Pulmonary artery endothelial cell (primary cell): ENCODE measurements at places on chromosomes 1 and 21. TPM values are rescaled to one million over a fixed set of nuclear protein-coding genes. Genes with fewer than 3 reads are reported as not detected.

GRCh38 chr1:56064705-56065104, 514.7 kb downstream of the PLPP3 start:
- DNase-seq, result no peak

- DNase-seq, result no peak
These were observed 10.6 kb upstream of the MYSM1 start for GRCh38 chr1:58710190-58711085.

GRCh38 chr1:53075206-53075605, 13.2 kb downstream of the PODN start:
- no peak for DNase-seq

DNA sequence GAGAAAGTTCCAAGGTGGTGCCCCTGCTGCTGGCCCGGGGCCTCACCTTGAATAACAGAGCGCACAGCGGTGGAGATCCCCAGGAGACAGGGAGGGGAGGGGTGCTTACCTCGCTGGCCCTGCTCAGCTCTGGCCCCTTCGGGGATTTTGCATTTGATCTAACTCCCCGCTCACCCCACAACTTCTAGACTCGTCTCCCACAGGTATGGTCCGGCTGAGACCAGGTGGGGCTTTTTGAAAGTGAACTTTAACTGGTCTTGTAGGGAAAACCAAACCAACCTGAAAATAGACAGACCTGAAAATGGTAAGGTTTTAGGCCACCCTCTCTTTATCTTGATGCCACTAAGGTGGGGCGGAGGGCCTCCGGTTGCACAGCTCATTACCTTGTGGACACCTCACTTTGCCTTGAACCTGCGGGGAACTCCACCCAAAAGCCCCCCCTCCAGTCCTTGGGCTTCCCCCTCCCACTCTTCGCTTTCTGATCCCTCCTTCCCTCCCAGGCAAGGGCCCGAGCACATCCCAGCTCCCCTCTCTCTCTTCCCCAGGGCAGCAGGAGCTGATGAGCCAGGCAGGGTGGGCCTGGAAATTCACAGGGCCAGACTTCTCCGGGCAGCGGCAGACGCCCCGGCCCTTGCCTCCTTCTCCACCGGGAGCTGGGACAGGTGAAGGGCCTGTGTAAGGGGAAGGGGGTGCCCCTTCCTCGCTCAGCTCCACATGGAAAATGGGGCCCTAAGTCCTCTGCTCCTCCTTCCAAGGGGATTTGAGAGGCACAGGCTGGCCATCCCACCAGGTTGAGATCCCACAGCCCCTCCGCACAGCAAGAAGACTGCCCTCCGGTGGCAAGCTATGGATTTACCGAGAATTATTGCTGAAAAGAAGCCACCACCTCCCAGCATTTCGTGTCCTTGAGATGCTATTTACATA, 16.1 kb downstream of the TNFRSF8 start:
- DNase-seq, result no peak

DNA sequence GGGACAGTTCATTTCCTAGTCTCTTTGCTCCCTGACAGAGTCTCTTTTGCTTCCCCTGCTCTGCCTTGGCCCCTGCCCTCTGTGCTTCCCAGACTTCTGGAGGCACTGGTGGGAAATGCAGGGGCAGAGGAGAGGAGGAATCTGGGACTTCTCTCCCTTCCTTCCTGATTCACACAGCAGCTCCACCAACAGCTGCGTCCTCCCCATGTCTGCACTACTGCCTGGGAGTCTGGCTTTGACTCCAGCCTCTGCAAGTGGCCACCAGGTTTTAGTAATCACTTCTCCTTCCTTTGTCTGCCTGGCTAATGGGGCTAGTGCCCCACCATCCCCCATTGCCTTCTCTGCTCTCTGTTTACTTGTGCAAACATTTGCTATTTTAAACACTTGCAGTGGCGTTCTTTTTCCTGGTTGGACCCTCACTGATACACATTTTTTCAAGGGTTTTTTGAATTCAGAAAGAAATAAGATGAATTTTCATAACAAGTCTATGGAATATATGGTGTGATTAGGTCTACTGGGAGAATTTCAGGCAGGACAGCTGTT, 21.9 kb downstream of the FASLG start:
- no peak for DNase-seq

DNA sequence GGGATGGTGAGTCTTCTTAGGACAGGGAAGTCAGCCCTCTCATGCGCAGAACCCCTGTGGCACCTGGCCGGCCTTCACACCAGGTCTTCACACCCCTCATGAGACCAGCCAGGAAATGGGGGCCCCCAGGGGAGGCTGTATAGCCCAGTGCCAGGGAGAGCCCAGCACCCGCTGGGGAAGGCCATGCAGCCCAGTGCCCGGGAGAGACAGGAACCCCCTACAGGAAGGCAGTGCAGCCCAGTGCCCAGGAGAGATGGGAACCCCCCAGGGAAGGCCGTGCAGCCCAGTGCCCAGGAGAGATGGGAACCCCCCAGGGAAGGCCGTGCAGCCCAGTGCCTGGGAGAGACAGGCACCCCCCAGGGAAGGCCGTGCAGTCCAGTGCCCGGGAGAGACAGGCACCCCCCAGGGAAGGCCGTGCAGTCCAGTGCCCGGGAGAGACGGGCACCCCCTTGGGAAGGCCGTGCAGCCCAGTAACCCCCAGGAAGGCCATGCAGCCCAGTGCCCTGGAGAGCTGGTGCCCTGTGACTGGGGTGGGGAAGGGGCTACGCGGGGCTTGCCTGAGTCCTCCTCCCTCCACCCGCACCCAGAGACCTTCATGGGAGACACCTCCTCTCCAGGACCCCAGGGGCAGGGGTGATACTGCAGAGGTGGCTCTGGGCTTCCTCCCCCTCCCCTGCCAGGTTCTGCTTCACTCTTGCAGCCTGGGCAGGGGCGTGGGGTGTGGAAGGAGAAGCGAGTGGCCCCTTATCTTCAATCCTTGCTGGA, 110.5 kb upstream of the COL6A1 start:
- DNase-seq, result no peak

- no peak for DNase-seq
These were observed 836.1 kb upstream of the ADAMTS5 start for GRCh38 chr21:27802816-27803475.

DNA sequence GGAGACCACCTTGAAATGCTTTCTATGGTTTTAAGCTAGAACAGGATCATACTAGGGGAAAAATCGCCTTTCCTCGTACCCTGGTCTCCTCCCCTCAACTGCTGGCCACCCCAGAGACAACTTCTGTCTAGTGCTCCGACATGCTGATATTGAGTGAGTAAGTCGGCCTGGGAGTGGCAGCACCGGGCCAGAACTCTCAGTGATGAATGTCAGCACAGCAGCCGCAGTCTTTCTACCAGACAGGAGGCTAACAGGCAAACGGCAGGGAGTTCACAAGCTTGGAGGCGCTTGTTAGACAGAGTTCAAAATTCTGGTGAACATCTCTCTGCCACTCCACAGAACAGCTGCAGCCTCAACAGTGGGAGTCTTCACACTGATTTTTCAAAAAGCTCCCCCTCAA, 716.9 kb downstream of the ADGRL2 start:
- DNase-seq, result no peak

- no peak for DNase-seq
These were observed 156.9 kb upstream of the NBPF11 start for GRCh38 chr1:148308832-148309458.

DNA sequence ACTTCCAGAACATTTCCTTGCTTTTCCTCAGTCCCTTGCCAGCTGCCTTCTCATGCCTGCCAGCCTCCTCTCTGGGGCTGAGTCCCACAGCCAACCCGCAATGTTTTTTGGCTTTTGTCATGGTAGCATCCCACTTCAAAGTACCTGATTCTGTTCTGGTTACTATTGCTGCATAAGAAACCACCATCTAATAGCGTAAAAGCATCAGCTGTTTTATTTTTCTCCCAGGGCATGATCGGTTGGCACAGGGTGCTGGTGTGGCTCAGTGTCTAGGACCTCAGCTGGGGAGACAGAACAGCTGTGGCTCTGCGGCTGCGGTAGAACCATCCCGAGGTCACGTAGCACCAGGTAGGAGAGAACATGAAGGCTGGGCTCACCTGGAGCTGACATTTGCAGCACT, 8.9 kb upstream of the PRMT2 start:
- no peak for DNase-seq

DNA sequence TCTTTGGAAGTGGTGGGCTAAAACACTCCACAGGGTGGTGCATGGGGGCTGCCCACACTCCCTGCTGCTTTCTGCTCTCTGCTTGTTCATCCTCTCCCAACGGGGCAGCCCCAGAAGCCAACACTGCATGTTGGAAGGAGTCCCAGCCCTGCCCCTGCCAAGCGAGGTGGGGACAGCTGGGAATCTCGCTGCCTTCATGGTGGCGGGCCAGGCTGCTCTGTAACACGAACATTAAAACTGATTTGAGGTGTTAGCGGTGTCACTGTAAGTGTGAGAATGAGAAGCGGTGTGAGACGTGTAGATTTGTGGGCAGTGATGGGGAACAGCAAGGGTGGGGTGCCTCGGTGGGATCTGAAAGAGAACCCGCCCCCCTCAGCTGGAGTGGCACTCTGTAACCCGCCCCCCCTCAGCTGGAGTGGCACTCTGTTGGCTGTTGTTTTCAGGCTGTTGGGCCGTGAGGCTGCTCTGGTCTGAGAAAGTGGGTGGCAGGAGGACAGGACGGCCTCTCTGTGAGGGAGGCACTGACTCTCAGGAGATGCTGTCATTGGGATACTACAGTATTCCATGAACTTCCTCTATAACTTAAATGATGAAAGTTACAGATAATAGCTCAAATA, 80.9 kb downstream of the PCBP3 start:
- DNase-seq, result no peak

The C8A gene
- not detected in 2 replicates for total RNA-seq

The ALDH4A1 gene
- 11.8 and 16.9 TPM in 2 replicates for total RNA-seq

The PYHIN1 gene
- total RNA-seq, result not detected in 2 replicates

The GSTM1 gene
- total RNA-seq, result not detected in 2 replicates

The AZIN2 gene
- 0.74 and 0.99 TPM in 2 replicates for total RNA-seq

The TMEM183A gene
- total RNA-seq, result 97.8 and 113 TPM in 2 replicates

The BCAN gene
- total RNA-seq, result not detected in 2 replicates
